ENCODE measurements at places on chromosomes 6 and 20. TPM values are rescaled to one million over a fixed set of nuclear protein-coding genes. Genes with fewer than 3 reads are reported as not detected.

DNA sequence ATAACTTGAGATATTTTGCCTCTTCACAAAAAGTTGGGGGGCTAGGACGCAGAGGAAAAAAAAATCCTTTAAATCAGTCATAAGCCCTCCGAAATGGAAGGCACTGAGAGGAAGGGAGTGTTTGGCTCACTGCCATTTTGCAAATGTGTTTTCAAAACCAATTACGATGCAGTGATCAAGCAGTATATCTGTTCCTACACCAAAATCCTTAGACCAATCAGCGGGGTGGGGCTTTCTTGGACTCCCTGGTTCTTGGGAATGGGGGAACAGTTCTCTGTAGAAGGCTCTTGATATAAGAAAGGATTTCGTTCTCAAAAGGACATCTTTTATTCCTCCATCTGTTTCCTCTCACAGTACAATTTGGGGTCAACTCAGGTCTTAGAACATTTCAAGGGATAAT is 478.6 kb upstream of the JARID2 start:
- no peaks in the 10 kb centered on the region for H3K4me1 ChIP-seq
- H3K27ac ChIP-seq, result no peak overlapping the region
- no peak for DNase-seq
- no peak overlapping the region for H3K4me3 ChIP-seq

Gene SMOC2
- not detected for total RNA-seq

DNA sequence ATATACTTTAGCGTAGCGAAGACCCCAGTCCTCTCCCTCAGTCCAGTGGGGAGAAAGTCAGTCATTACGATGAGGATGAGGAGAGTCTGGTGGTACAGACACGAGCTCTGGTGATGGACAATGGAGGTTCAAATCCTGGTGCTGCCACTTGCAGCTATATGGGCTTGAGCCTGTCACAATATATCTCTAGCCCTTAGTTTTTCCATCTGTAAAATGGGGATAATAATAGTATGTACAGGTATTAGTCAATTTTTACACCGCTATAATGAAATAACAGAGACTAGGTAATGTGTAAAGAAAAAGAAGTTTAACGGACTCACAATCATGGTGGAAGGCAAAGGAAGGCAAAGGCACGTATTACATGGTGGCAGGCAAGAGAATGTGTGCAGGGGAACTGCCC is 237.9 kb downstream of the BCAS1 start:
- H3K4me3 ChIP-seq, result no peak overlapping the region
- H3K27ac ChIP-seq, result no peak overlapping the region
- H3K27me3 ChIP-seq, result no peaks in the 10 kb centered on the region
- H3K36me3 ChIP-seq, result no peaks in the 10 kb centered on the region
- no peak for DNase-seq

DNA sequence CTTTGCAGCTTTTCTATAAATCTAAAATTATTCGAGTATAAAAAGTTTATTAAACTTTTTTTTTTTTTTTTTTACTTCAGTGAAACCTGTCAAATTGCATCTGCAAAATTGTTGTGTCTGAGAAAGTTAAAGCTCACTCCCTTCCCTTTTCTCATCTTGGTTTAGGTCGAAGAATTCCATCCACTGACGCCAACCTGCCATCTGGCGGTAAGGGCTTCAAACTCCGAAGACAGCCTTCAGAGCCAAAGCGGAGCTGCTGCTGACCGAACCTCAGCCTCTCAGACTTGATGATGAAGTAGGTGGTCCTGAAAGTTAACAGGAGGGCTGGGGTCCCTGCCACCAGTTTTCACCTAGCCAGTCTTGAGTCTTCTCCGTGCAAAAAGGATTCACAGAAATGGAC is 29.6 kb upstream of the VAPB start:
- no peaks in the 10 kb centered on the region for H3K27me3 ChIP-seq
- no peak overlapping the region for H3K4me3 ChIP-seq
- no peak for DNase-seq
- no peak overlapping the region for H3K27ac ChIP-seq

GRCh38 chr6:57423468-57423867 is 106.0 kb downstream of the PRIM2 start:
- H3K27me3 ChIP-seq, result no peaks in the 10 kb centered on the region
- no peaks in the 10 kb centered on the region for H3K4me1 ChIP-seq
- H3K4me3 ChIP-seq, result no peak overlapping the region
- no peak for DNase-seq
- H3K27ac ChIP-seq, result no peak overlapping the region

Gene SLC22A1
- 1.00 TPM for total RNA-seq

DNA sequence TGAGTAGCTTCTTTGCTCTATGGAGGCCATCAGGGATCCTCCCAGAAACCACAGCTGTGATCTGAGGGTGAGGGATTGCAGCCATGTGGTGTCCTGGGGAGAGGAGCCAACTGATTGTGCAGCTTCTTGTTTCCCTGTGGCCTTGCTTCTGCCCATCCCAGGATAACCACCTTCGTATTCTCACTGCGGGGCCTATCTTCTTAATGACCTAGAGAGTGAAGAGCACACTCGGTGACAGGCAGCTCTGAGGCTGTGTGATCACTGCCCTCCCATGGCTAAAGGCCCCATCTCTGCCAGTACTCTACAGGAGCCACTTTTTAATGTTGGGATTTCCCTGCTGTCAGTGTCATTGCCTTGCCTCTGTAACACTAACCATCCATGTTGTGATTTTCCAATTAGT is 5.3 kb upstream of the RAET1L start:
- DNase-seq, result no peak
- no peaks in the 10 kb centered on the region for H3K36me3 ChIP-seq
- H3K27me3 ChIP-seq, result peaks cover 19% of the 10 kb centered on the region

GRCh38 chr6:28953039-28953584 is 29.3 kb upstream of the TRIM27 start:
- peaks cover 11% of the 10 kb centered on the region for H3K4me1 ChIP-seq
- no peaks in the 10 kb centered on the region for H3K27me3 ChIP-seq
- no peak overlapping the region for H3K4me3 ChIP-seq
- H3K36me3 ChIP-seq, result no peaks in the 10 kb centered on the region

Gene TSHZ2
- 31.8 TPM for total RNA-seq

DNA sequence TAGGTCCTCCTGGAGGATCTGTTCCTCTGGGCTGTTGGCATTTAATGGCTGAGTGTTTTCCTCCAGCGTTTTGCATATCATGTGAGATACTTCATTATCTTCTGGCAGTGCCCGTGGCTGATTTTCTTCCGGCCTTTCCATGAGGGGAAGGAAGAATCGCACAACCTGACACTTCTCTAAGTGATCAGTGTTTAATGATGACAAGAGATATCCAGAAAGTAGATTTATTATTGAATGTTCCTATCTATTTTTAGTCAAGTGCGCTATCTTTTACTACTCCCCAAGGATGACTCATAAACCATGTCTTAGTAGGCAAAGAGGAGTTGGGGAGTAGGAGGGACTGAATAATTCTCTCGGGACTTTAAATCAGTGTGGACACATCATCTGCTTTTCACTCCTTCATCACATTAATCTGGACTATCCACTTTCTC is 149.7 kb downstream of the PLCB4 start:
- H3K27me3 ChIP-seq, result no peaks in the 10 kb centered on the region
- no peaks in the 10 kb centered on the region for H3K36me3 ChIP-seq
- no peaks in the 10 kb centered on the region for H3K4me1 ChIP-seq
- no peak overlapping the region for H3K4me3 ChIP-seq
- H3K27ac ChIP-seq, result no peak overlapping the region
- DNase-seq, result no peak

DNA sequence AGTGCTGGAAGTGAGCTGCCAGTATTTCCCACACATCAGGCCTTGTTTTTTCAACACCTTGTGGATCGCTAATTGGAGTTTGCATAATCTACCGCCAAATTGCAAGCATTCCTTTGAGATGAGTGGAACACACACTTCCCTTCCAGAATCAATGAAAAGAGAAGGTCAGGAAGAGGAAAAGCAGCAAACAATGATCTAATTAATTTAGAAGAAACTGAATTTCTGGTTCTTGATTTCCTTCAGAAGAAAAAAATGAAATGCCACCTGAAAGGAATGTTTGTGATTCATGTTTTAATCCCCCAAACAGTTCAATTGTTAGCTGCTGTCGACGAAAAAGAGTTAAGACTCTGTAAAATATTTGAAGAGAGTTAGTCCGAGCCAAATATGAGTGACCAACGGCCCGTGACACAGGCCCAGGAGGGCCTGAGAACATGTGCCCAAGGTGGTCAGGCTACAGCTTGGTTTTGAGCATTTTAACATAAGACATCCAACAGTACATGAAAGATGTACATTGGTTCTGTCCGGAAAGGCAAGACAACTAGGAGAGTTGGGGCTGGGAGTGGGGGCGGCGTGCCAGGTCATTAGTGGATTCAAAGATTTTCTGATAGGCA is 182.3 kb downstream of the MTFR2 start:
- H3K27me3 ChIP-seq, result no peaks in the 10 kb centered on the region
- H3K27ac ChIP-seq, result no peak overlapping the region
- no peak overlapping the region for H3K4me3 ChIP-seq

Gene GPSM3
- total RNA-seq, result 309 TPM

GRCh38 chr6:49087369-49087768 is 375.7 kb downstream of the MMUT start:
- no peak for DNase-seq
- no peaks in the 10 kb centered on the region for H3K36me3 ChIP-seq
- no peak overlapping the region for H3K27ac ChIP-seq
- H3K4me3 ChIP-seq, result no peak overlapping the region
- no peaks in the 10 kb centered on the region for H3K27me3 ChIP-seq

Data from CD4-positive, alpha-beta memory T cell (primary cell).